Stimulated activated CD4-positive, alpha-beta T cell treated with anti-CD3 and anti-CD28 coated beads, Interleukin-2, amount 100 ng/mL, for 24 hours (primary cell): ENCODE measurements at places on chromosomes 7 and 10.
A peak's percentile ranks its signal among the peaks of the same experiment; 100 is the strongest.

DNA sequence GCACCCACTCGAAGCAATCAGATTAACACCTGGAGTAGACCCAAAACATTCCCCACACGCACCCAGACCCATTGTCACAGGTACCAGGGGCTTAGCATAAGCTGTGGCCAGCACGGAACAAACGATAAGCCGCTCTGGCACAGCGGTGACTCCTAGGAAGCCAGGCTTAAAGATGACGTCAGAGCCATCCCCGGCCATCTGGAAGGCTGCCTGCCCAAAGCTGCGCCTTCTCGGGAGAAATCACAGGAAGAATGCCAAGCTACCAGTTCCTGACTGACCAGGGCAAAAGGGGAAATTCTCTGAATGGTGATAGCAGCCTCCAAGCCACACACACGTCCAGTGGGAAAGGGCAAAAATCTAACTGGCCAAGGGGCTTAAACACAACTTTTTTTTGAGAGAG, 13.0 kb upstream of the WIPI2 start:
- DNase-seq, result no peak

- DNase-seq, result no peak
Measured at GRCh38 chr7:123916240-123916724, 8.8 kb upstream of the SPAM1 start.

- no peak for DNase-seq
Measured at GRCh38 chr10:132122097-132122861, 56.5 kb downstream of the JAKMIP3 start.

- DNase-seq, result peak; percentile 27
Measured at GRCh38 chr7:156942708-156943090, 6.8 kb upstream of the NOM1 start.
